ENCODE measurements at places on chromosomes 5 and 9. TPM values are rescaled to one million over a fixed set of nuclear protein-coding genes. Genes with fewer than 3 reads are reported as not detected.

N4BP3 gene
- total RNA-seq, result 0.12 TPM

DNA sequence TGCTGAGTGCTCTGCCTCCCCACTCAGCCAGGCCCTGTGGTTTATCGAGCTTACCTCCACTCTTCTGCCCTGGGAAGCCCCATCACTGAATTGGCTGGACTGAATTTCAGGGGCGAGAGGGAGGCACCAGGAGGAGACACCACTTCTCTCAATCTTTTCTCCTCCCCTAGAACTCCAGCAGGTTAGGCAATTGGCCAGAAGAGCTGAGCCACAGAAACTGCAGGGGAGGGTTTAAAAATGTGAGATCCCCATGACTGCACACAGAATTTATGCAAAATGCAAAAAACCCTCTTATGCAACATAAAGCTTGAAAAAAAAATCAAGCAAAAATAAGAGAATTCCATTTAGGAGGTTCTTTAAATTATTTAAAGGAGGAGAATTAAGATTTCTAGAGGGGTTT, 29.9 kb downstream of the TUT7 start:
- DNase-seq, result no peak

AMACR gene
- total RNA-seq, result 12.6 TPM

LSM11 gene
- total RNA-seq, result 2.3 TPM

DNA sequence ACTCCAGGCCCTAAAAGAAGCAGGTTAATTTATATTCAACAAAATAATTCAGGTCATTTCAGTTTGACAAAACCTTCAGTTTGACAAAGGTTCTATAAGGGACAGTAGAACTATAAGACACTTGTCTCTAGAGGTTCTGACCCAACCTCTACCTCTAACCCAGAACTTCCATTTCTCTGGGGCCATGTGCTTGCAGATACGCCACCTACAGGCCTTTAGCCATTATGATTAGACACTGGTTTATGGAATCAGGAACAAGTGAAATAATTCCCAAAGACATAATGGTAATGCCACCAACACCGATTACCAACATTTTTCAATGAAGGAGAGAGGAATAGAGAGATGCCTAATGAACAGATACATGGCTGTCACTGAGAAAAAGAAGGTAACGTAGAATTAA, 733.9 kb downstream of the PRELID2 start:
- no peak for DNase-seq

GRCh38 chr5:73482383-73483136, 15.7 kb upstream of the BTF3 start:
- DNase-seq, result no peak

MYORG gene
- total RNA-seq, result 1.7 TPM

GRCh38 chr9:106801816-106802215, 61.1 kb upstream of the ZNF462 start:
- no peak for DNase-seq

KCTD16 gene
- total RNA-seq, result 0.12 TPM

- DNase-seq, result peak; percentile 65
These were observed at the start of gene PCDHB3 for GRCh38 chr5:141100243-141100805. TSS of gene PCDHB3 (plus strand) at chr5:141100473. CDS start at chr5:141100650, 177 bp downstream.

- DNase-seq, result peak; percentile 11
These were observed 20.1 kb downstream of the DIAPH1 start for GRCh38 chr5:141598391-141599345.

DNA sequence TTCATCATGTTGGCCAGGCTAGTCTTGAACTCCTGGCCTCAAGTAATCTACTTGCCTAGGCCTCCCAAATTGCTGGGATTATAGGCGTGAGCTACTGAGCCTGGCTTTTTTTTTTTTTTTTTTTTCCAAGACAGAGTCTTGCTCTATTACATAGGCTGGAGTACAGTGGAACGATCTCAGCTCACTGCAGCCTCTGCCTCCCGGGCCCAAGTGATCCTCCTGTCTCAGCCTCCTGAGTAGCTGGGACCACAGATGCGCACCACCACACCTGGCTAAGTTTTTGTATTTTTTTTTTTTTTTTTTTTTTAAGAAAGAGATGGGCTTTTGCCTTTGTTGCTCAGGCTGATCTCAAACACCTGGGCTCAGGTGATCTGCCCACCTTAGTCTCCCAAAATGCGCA, 26.2 kb upstream of the GPR21 start:
- no peak for DNase-seq
